ENCODE measurements at places on chromosomes 2 and 18.

DNA sequence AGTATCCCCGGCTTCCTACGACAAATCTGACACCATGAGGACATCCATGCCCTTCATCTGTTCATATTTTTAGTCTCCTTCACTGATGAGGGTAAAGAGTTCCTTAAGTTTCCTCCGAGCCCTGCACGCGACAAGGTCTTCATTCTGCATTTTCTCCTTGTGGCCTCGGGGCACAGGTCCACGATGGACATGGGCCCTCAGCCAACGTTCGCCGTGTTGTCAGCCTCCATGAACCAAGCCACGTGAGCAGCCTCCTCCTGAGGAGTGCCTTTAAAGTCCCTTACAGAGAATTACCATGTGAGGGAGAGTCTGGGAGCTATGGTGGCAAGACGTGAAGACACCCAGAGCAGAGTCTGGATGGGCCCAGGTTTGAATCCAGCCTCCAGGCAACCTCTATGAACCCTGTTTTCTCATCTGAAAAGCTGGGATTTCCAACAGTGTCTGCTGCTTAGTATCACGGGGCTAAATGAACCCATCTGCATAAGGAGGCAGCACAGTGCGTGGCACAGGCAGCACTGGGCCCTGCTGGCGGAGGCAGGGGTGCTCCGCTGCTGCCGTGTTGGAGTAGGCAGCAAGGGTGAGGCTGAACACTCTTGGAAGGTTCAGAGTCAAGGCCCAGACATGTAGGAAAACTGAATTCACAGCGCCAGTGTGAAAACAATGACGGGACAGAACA, 54.1 kb downstream of the EIPR1 start:
- no peak for DNase-seq

DNA sequence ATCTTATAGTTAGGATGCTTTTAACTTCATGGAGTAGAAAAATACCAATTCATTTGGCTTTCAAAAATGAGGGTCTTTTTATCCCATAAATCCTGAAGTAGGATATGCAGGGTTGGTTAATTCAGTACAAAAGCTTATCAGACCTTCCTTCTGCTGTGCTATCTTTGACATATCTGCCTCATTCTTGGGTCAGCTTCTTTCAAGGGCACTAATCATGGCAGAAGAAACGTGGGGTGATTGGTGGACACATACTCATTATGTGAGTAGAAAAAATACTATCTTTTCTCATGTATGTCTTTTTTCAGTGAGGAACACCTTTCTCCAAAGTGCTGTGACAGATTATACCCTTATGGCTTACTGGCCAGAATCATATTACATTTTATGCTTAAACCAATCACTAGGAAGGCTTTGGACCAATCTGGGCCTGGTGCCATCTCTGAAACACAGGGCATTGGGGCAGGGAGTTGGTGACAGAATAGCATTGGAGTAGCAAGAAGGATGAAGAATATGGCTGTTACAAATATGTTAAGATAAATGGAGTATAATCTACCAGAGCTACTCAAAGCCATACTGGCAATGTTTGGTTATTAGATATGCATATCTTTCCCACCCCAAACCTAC, 10.1 kb downstream of the UGP2 start:
- no peak for DNase-seq

GRCh38 chr2:25000503-25001324, 29.0 kb upstream of the DNAJC27 start:
- DNase-seq = no peak

DNA sequence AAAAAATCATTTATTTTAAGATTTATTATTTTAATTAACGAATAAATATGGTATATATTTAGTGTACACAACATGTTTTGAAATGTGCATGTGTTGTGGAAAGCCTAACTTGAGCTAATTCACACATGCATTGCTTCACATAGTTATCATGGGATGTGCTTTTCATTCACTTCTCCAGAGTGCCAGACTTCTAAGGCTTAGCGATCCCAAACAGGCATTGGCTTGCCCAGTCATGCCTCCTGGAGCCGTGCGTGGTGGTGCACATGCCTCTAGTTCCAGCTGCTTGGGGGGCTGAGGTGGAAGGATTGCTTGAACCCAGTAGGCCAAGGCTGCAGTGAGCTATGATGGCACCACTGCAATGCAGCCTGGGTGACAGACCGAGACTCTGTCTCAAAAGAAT, 40.5 kb downstream of the ARHGEF4 start:
- DNase-seq = no peak

- no peak for DNase-seq
Measured at GRCh38 chr2:24050041-24050979, 769 bp downstream of the FKBP1B start.

DNA sequence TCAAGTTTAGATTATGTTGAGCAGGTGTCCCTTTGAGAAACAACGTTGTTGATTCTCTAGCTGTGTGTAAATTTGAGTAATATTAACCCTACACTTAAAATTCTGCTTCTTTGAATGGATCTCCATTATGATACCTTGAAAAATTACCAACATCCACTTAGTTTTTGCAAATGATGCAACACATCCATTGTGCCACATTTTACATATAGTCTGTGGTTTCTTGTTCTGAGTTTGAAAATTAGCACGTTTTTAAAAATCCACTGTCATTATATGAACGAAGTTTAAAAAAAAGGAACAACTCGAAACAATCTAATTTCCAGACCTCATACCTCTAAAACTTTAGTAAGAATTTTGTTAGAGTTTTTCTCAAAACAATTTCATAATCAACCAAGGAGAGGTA, 37.7 kb downstream of the PIK3C3 start:
- DNase-seq = no peak

GRCh38 chr2:69181806-69182427, 168.9 kb downstream of the ANTXR1 start:
- no peak for DNase-seq

- no peak for DNase-seq
Measured at GRCh38 chr2:100188326-100188725, 45.9 kb upstream of the AFF3 start.

DNA sequence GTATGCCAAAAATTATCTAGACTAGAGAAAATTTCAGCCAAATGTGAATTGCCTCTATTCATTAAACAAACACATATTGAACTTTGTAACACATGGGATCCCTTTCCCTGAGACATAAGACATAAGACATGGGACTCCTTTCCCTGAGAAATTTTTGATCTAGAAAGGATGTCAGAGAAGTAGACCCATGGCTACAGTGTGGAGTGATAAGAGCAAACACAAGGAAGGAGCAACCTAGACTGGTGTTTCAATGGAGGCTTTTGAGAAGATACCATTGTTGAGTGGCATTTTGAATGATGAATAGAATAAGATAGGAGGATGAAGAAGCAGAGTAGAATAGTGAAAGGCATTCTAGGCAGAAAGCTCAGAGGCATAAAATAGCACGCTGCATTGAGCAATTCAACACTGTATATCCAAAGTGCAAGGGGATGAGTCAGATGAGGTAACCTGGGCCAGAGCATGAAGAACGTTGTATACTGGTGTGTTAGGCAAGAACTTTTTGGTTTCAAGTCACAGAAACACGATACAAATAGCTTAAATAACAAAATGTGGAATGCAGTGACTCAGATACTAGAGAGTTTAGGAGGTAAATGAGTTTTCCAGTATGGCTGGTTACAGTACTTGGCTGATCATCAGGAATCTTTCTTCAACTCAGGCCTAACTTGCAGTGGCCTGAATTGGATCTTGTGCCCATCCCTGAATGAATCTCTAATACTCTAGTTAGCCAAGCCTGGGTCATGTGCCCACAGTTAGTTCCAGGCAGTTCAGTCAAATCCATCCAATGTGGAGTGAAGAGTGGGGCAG, 129.8 kb upstream of the TANK start:
- DNase-seq = no peak

GRCh38 chr2:237355701-237356100, 58.3 kb downstream of the COL6A3 start:
- DNase-seq = no peak

DNA sequence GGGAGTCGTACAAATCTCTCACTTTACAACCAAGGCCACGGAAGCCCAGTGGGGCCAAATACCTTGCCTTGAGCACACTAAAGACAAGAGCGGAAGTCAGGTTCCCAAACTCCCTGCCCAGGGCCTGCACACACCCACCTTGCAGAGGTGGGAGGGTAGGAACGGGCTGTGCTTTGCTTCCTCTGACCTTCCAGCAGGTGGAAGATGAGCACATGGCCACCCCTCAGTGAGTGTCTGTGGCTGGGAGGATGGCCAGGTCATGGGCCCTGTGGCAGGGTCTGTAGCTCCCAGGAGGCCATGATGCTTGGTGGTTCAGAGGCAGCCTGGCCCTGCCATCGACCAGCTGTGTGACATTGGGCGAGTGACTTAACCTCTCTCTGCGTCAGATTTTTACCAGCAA, 218.2 kb downstream of the ZBTB7C start:
- DNase-seq = no peak

- DNase-seq = no peak
Measured at GRCh38 chr2:239131521-239131920, 269.3 kb downstream of the HDAC4 start.

DNA sequence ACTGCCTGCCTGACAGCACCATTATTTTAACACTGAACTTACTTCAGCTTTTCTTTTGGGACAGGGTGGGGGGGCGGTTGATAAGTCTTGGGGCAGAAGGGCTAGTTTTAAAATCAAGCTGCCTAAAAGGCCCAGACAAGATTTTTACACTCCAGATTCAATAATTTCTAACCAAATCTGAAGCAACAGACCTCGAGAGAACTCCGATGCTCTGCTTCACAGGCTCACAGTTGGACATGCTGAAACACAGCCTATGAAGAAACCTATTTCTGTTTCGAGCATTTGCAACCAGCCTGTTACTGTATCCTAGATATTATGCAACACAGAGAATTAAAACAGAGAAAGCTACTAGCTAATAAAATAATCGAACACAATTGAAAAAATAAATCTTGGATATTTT, 1.3 kb upstream of the MYT1L start:
- DNase-seq = no peak

GRCh38 chr18:67733088-67733487, 216.6 kb upstream of the DSEL start:
- DNase-seq = no peak

- DNase-seq = no peak
Measured at GRCh38 chr2:231672617-231673347, 35.5 kb upstream of the PTMA start.

DNA sequence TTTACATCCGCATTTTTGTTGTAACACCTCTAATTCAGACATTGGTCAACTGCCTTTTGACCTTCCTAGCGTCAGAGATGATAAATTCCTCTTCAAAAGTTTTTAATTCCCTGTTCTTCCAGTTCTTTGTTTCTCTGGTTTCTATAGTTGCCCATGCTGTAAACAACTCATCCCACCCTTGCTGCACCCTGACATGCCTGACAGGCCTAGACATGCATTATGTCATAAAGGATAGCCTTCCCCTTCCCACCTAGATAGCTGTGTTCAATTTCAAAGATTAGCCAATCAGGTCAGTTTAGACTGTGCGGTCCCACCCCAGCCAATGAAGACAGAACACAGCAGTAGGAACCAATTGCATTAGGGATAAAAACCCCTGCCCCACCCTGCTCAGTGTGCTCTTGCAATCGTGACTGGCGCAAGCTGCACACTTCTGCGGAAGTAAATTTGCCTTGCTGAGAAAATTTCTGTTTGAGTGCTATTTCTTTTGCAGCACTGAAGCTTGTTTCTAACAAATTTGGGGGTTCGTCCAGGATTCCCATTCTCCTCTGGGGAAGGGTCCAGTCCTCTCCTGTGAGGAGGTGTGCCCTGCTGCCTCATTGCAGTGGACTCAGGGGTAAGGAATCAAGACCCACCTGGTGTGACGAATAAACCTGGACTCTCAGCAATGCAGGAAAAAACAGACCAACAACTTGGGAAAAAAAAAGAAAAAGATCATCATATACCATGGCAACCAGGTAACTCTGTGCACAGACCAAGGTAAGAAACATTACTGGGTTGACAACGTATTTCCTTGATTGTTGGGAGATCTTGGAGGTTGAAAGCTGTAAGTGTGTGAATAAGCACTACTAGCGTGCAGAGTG, 9.1 kb upstream of the SAP130 start:
- DNase-seq = no peak

- no peak for DNase-seq
Measured at GRCh38 chr2:189560273-189560586, 20.4 kb downstream of the SLC40A1 start.

DNA sequence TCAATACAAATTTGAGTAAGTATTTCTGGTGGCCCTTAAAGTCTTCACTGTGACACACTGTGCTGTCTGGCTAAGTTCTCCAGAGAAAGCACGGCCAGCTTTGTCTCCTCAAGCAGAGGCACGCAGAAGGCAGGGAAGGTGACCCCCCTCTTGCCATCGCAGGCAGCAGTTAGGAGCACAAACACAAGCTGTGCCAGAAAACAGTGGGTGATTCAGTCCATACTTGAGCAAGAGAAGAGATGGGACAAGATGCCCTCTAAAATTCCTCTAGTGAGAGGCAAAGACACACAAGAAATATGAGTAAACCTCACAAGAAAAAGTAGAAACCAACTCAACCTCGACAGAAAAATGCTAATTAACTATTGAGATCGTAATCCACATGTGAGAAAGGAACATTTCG, 9.8 kb downstream of the MCEE start:
- DNase-seq = no peak

DNA sequence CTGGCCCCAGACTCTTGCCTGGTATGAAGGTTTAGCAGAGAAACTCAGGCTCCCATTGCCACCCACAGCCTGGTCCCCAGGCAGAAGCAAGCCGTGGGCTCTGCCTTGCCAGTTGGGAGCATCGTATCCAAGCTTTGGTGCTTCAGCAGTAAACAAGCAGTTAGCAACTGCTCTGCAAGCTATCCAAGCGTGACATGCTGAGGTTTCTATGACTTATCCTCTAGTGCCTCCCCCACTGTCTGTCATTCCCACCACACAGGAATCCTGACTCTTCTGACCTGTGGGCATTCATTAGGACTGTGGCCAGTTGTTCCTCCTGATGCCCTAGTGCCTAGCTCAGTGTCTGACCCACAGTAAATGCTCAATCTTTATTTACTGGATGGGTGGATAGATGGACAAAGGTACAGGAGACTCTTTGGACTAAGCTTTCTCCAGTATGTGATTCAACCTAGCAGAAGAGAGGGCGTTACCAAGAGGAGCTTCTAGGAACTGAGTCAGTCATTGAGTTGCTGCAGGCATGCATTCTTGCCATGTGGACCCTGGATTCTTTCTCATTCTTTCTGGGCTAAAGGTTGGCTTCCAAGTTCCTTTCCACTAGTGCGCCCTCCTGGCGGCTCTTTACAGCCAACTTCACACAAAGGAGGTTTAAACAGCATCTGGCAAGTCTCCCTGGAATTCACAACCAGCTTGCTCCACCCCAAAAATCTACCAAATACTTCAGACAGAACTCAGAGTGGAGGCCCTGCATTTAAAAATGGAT, 40.6 kb upstream of the MRPL19 start:
- DNase-seq = no peak

DNA sequence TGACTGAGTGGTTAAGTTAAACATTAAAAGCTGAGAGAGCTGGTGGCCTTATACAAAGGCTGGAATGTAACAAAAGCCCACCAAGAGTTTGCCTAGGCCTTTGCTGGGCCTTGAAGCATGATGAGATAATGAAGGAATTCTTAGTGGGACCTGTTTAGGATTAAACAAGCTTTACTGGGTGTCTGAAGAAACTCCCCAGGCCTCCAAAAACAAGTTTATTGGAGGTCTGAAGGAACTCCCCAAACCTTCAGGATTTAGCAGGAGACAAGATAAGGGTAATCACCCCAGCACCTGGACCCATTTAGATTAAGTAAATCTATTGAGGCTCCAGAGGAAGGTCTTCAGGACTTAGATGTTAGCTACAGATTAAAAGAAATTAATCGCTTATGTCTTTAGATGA, 18.7 kb downstream of the PCARE start:
- no peak for DNase-seq
